ENCODE measurements at places on chromosomes 13 and 19. TPM values are rescaled to one million over a fixed set of nuclear protein-coding genes. Genes with fewer than 3 reads are reported as not detected.

CAPS gene
- 9.0 TPM for total RNA-seq

SLC17A7 gene
- total RNA-seq = 2.9 TPM

LILRA1 gene
- total RNA-seq = not detected

BSPH1 gene
- total RNA-seq = not detected

FSD1 gene
- not detected for total RNA-seq

MYH14 gene
- total RNA-seq = 82.1 TPM

TMEM150B gene
- 12.2 TPM for total RNA-seq

ATP4A gene
- not detected for total RNA-seq

KIRREL2 gene
- total RNA-seq = not detected

ZBTB32 gene
- not detected for total RNA-seq

DIRAS1 gene
- total RNA-seq = 0.85 TPM

AKAP11 gene
- 50.9 TPM for total RNA-seq

TSHZ3 gene
- total RNA-seq = 7.5 TPM

ZNF865 gene
- 8.9 TPM for total RNA-seq

CRB3 gene
- not detected for total RNA-seq

TMEM145 gene
- not detected for total RNA-seq

KIR2DL3 gene
- not detected for total RNA-seq

DDA1 gene
- total RNA-seq = 13.9 TPM

TNNI3 gene
- not detected for total RNA-seq
